Fibroblast of mammary gland (primary cell): ENCODE measurements at places on chromosomes 3 and 15.
A peak's percentile ranks its signal among the peaks of the same experiment; 100 is the strongest.

GRCh38 chr15:60118146-60118545 is 114.0 kb downstream of the FOXB1 start:
- no peak for DNase-seq

DNA sequence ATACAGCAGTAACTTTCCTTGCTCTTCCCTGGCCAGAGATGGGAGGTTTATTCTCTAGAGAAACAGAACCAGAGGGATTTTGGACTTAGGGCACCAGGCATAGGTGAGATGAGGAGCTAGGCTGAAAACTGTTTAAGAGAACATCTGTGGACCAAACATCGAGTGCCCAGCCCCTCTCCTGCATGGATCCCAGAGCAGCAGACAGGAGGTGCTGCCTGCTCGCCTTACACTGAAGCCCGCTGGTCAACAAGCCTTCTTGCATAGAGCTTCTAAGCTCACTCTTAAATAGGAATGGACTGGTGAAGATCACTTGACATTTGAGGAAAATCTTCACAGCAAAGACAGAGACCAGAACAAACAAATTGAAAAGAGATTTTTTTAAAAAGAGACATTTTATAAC is 41.2 kb downstream of the PARP15 start:
- DNase-seq: no peak

DNA sequence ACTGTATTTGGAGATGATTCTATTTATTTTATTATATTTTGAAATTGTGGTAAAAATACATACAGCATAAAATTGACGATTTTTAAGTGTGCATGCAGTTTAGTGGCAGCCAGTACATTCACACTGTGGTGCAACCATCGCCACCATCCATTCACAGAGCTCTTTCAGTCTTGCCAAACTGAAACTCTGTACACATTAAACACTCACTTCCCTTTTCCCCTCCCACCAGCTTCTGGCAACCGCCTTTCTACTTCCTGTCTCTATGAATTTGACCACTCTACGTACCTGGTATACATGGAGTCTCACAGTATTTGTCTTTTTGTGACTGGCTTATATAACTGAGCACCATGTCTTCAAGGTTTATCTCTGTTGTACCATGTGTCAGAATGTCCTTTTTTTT is 303.3 kb upstream of the ATP10A start:
- no peak for DNase-seq

GRCh38 chr3:171225708-171226107 is 199.2 kb upstream of the SLC2A2 start:
- peak; percentile 51 for DNase-seq

DNA sequence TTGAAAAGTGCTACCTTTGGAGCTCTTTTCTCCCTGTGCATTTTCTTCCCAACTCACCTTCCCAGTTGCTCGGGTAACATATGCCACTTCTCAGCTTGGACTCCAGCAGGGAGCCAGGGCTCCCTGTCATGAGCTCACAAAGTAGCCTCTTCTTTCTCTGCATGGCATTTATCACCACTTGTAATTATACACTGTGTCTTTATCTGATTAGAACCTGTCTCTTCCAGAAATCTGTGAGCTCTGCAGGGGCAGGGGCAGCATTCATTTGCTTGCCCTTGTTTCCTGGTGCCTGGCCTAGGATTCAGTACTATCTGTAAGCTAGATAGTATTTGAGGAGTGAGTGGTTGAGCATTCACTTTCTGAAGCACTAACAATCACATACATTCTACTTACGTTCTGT is 100.9 kb downstream of the CLSTN2 start:
- no peak for DNase-seq

DNA sequence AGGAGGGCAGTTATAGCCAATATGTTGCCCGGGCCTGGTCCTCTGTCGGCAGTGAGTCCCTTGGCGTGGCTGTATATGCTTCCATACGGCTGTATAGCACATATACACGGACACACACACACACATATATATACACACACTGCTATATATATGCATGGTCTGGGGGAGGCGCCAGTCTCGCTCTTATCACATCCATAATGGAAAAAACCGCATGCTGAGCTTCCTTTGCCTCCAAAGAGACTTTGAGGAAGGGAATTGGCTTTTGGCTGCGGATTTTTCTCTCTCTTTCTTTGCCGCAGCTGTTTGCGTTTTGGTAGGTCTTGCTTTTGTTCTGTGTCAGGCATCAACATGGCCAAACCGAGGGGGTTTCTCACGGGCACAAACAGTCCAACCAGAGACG is 11.3 kb upstream of the TMEM115 start:
- peak; percentile 20 for DNase-seq

DNA sequence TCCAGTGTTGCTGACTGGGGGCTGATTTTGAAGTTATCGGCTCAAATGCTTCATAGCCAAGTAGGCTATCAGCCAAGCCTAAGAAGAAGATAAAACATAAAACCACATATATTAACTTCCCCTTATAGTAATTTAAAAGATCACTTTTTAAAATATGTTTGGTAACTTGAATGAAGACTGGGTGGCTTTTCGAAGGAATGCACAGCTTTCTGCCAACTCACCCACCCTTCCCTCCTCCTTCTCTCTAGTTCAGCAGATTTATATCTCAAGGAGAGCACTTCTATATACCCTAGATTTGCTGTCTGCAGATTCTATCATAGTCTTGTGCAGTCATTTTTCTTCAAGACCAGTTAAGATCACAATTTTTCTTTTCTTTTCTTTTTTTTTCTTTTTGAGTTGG is 189.4 kb upstream of the CHRM5 start:
- DNase-seq: no peak

GRCh38 chr3:20064796-20065564 is 24.7 kb downstream of the KAT2B start:
- no peak for DNase-seq

DNA sequence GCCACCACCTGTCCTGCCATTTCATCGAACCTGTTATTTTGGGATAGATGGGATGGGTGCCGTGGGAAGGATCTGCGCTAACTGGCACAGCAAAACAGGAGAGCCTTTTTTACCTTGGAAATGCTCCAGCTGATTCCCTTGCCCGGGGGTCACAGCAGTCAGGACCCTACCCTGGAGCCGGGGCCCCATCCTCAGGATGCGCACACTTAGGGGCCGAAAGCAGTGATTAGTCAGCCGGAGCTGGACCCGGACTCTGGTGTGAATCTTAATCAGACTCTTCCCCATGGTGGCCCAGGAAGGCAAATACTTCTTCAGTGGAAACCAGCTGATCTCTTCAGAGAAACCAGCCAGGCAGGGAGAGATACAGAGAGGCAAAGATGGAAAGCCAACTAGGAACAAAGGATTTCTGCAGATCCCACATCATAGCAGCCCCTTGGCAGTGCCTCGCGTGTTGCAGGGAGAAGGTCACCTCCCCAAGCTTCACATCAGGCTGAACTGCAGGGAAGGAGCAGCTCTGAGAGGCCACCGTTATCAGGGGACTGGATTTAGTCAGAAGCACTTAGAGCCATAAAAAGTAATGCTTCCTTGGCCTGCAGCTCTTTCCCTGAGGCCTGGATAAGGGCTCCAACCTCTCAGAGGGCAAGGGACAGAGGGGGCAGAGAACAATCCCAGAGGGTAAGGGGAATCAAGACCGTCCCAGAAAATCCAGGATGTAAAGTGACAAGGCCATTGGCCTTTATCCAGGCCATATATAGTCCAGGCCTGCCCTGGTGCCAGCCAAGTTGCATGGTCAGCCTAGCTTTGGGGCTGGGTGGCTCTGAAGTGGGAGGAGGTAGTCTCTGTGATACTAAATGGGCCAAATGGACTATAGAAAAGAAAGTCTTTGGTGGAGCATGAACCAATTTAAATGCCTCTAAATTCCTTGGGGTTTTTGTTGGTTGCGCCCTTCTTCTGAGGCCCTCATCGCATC is 52.9 kb downstream of the WDR76 start:
- no peak for DNase-seq

DNA sequence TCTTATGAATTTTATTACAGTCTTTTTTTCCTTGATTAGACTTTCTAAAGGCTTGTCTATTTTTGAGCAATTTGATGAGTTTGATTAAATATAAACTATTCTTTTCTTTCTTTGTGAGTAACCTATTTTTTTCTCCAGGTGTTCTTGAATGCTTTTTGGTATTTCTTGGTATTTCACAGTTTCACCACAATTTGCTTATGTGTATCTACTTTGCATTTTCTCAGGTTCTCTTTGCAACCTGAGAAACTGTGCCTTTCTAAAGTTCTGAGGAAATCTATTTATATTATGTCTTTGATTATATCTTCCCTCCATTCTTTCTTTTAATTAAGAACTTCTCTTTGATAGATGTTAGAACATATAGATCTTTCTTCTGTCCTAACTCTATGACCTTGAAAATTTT is 117.1 kb upstream of the MLF1 start:
- DNase-seq: no peak

- no peak for DNase-seq
Observed at GRCh38 chr3:185250247-185250646, 3.6 kb downstream of the EHHADH start.

- DNase-seq: peak; percentile 28
Observed at GRCh38 chr3:190429681-190430080, 20.0 kb downstream of the TMEM207 start.

- peak; percentile 74 for DNase-seq
Observed at GRCh38 chr15:95875121-95875643, 455.3 kb upstream of the NR2F2 start.

GRCh38 chr15:95825671-95826411 is 504.7 kb upstream of the NR2F2 start:
- no peak for DNase-seq

DNA sequence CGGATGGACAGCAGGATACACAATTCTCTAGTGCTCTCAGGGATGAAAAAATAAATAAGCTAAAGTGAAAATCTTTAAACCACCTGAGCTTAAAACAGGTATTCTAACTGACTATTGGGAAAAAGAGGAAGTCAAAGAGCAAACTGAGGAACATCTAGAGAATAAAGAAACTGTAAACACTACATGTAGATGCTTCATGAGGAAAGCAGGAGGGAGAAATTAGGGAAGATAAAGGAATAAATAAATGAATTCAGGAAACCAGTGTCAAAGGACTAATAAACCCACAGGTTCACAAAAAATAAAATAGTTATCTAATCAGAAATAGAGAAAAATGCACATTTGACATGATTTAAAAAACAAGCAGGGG is 525 bp upstream of the MCCC1 start:
- DNase-seq: no peak

DNA sequence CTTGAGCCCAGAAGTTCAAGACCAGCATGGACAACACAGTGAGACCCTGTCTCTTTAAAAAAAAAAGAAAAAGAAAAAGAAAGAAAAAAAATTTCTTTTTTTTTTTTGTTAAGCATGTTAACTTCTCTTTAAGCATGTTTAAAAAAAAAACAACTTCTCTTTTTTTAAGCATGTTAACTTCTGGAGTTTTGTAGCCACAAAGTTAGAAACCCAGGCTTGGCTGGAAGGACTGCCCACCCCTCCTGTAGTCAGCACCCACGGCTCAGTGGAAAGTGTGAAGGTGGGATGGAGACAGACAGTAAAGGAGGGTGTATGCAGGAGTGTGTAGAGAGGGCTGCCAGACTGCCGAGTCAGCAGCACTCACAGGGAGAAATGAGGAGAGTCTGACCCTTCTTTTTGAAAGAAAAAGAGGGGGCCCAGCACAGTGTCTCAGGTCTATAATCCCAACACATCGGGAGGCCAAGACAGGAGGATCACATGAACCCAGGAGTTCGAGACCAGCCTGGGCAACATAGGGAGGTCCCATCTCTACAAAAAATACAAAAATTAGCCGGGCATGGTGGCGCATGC is 33.2 kb downstream of the GOLGA8S start:
- DNase-seq: no peak

GRCh38 chr15:89860891-89861290 is 32.9 kb downstream of the AP3S2 start:
- DNase-seq: no peak

- no peak for DNase-seq
Observed at GRCh38 chr3:128551451-128551850, 58.5 kb upstream of the GATA2 start.

GRCh38 chr3:186790261-186790981 is 7.0 kb downstream of the EIF4A2 start:
- DNase-seq: peak; percentile 72

GRCh38 chr3:188631291-188632010 is 477.5 kb downstream of the LPP start:
- peak; percentile 90 for DNase-seq

GRCh38 chr15:69107025-69107620 is 53.3 kb upstream of the GLCE start:
- DNase-seq: no peak
